ENCODE measurements at places on chromosomes 16 and 17. TPM values are rescaled to one million over a fixed set of nuclear protein-coding genes. Genes with fewer than 3 reads are reported as not detected.

GDPD1 gene
- 1.6 TPM for total RNA-seq

MT2A gene
- 82.5 TPM for total RNA-seq

GRCh38 chr16:23826528-23827045, 9.2 kb upstream of the PRKCB start:
- DNase-seq = no peak

GRCh38 chr17:14144508-14144907, 75.2 kb downstream of the COX10 start:
- no peak for DNase-seq

DNA sequence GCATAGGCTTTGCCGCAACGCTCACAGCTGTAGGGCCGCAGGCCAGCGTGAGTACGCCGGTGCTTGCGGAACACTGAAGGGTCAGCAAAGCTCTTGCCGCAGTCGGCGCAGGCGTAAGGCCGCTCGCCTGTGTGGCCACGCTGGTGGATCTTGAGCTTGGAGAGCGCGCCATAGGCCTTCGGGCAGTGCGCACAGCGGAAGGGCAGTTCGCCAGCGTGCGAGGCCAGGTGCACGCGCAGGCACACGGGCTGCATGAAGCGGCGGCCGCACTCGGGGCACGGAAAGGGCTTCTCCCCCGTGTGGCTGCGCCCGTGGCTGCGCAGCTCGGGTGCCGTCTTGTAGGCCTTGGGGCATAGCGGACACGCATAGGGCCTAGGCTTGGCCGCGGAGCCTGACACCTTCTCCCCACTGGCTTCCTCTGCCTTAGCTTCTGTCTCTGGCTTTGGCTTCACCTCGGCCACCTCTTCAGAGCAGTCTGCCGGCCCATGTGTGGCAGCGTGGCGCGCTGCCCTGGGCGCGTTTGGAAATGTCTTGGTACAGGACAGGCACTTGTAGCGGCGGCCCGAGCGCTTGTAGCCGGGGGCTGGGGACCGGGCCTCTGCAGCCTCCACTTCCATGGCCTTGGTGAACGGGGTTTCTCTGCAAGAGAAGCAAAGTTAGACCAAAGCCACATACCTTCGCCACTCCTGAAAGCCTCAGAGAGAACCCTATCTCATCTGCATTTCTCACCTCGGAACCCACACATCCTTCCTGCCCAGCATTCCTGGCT, 10.0 kb downstream of the ZNF668 start:
- peak; percentile 34 for DNase-seq

- peak; percentile 82 for DNase-seq
Observed at GRCh38 chr16:19114359-19115147, 789 bp downstream of the ITPRIPL2 start.

- peak; percentile 34 for DNase-seq
Observed at GRCh38 chr16:12613131-12613991, 190.3 kb downstream of the CPPED1 start.

- DNase-seq = no peak
Observed at GRCh38 chr16:53821487-53821886, 117.5 kb downstream of the FTO start.

DNA sequence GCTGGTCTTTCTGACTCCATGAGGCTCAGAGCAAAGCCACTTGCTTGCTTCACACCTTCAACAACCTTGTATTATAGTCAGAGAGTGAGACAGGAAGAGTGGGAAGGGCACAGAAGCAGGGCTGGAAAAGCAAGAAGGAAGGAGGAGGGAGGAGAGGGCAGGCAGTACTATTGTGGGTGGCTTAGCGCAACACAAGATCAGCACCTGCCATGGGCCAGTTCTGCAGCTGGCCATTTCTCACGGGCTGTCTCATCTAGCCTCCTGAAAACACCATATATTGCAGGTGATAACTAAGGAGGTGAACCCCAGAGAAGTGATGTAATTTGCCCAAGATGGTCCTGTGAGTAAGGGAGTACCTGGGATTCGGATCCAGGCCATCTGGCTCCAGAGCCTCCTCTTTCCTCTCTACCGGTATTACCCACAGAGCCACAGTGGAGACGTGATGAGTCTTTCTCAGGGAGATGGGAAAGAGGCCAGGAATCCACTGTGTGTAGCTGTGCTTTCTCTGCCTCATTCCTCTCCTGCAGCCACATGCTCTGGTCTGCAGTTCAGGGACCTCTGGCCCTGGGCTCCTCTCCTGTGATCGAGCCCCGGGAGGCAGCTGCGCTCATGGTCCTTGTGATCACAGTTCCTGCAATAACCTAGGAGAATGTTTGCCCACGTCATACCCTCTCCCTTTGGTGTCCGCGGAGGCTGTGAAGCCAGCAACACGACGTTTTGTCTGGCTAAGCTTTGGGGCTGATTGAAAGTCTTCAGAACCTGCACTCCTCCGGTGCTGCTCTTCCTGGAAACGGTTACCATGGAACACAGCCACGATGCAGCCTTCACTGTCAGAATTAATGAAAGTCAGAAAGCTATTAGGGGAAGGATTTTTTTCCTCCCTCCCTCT, 178.1 kb upstream of the CCL2 start:
- DNase-seq = no peak

DNA sequence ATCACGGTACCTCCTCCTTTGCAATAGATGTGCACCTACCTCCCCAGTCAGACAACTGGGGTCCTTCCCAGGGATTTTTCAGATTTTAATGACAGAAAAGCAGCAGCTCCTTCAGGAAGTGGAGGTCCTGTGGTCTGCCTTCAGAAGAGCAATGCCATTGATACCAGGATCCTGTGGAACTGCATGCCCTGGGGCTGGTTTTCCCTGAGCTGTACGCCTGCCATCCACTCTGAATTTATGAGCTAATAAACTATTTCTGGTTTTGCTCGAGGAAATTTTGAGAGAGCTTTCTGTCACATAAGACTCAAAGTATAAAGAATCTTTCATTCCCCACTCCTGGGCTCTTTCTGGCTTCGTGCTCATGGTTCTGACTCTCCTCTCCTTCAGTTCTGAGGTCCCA, 10.0 kb upstream of the CCL23 start:
- DNase-seq = no peak

DNA sequence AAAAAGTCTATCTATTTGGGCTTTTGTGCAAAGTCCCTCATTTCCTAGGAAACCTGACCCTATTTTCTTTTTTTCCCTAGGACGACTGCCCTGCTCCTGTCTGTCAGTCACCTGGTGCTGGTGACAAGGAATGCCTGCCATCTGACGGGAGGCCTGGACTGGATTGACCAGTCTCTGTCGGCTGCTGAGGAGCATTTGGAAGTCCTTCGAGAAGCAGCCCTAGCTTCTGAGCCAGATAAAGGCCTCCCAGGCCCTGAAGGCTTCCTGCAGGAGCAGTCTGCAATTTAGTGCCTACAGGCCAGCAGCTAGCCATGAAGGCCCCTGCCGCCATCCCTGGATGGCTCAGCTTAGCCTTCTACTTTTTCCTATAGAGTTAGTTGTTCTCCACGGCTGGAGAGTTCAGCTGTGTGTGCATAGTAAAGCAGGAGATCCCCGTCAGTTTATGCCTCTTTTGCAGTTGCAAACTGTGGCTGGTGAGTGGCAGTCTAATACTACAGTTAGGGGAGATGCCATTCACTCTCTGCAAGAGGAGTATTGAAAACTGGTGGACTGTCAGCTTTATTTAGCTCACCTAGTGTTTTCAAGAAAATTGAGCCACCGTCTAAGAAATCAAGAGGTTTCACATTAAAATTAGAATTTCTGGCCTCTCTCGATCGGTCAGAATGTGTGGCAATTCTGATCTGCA, 12.9 kb downstream of the TMEM98 start:
- no peak for DNase-seq

- peak; percentile 90 for DNase-seq
Observed at GRCh38 chr17:80649672-80650330, 105.2 kb downstream of the RPTOR start.

DNA sequence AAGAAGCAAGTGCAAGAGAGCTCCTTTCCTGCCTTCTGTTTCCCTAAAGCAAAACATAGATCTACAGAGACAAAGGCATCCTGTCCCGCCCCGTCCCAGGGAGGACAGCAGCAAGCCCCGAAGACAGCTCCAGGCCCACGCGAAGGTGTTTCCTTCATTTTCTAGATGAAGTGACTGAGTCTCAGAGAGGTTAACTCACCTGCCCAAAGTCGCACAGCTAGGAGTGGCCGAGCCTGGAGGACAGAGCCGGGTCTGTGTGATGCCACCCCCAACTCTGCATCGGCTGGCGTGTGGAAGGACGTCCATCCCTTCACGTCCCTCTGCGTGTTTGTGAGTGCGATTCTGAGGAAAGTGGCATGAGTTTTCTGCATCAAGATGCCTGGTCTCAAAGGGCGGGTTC, 187.2 kb upstream of the CHMP6 start:
- DNase-seq = no peak

DNA sequence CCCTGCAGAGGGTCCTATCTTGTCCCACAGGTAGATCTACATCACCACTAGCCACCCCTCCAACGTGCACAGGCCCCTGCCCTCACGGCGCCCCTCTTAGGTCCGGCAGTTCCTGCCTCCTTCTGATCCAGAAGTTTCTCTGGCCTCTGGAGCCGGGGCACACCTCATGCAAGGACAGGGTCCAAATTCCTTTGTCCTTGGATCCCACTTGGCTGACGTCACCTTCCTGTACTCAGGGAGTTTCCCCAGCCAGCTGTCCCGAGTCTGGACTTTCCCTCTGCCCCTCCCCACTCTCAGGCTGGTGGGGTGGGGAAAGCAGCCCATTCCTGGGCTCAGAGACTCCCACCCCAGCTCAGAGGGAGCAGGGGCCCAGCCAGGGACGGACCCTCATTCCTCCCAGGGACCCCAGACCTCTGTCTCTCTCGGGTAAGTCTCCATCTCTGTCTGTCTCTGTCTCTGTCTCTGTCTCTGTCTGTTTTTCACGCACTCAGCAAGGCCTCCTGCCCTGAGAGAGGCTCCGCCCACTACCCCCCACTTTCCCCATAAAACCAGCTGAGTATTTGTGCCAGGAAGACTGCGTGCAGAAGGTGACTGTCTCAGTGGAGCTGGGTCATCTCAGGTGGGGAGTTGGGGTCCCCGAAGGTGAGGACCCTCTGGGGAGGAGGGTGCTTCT, at the start of gene IL32:
Gene IL32, plus strand, starts transcription at position 572 of the 673 bp plus-strand sequence. CDS start 172 bp downstream, outside the sequence.
- DNase-seq = peak; percentile 94
